ENCODE measurements at places on chromosomes 13 and 19.

GRCh38 chr13:67133476-67133875, 96.7 kb downstream of the PCDH9 start:
- DNase-seq = no peak

GRCh38 chr13:50236898-50237318, 221.7 kb downstream of the KCNRG start:
- peak; percentile 28 for DNase-seq

- no peak for DNase-seq
Measured at GRCh38 chr13:75454497-75454896, 27.5 kb downstream of the TBC1D4 start.

- no peak for DNase-seq
Measured at GRCh38 chr13:46104868-46105267, at the start of gene CPB2. Gene CPB2, minus strand, starts transcription at chr13:46105033. Its CDS starts 24 bp downstream, at chr13:46105009.

DNA sequence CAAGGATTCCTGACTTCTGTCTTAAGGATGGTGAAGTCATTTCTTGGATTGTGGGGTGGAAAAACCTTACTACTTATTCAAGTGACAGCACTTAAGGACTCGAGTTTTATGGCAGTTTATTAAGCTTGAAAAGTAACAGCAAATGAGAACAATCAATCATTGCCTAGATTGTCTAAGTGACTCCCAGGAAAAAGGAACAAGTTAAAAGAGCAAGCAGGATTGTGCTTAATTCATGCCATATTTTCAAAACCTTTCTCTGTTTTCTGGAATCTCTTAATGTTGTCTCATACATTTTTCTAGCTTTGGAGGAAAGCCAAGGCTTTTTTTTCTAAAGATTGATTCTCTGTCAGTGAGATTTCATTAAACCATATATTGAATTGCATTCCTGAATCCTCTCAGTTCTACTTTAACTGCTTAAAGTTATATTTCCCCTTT, 236.2 kb upstream of the HTR2A start:
- DNase-seq = no peak

- no peak for DNase-seq
Measured at GRCh38 chr19:35117116-35117515, 1.5 kb downstream of the FXYD3 start.

- DNase-seq = no peak
Measured at GRCh38 chr13:92187378-92187989, 789.1 kb downstream of the GPC5 start.

DNA sequence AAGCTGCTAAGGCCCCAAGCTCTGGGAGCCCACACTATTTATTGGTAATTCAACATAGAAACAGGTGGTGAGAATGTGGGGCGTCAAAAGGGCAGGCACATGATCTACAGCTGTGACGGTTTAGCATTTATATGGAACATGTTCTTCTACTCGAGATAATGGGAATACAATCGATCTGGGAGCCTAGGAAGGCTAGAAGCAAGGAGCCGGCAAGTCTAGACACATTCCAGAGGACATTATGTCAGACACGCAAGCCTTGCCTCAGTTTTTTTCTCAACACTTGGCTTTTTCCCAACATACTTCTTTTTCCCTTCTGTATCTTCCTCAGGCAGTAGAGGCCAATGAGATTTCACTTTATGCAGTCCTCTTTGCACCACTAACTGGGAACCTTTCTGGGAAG, 315.7 kb upstream of the SLITRK5 start:
- no peak for DNase-seq

Data from stimulated activated CD4-positive, alpha-beta T cell treated with anti-CD3 and anti-CD28 coated beads, Interleukin-1b, Interleukin-23, amount 100 ng/mL, for 4 hours (primary cell).